HT-29 (cell line): ENCODE measurements at places on chromosomes 2 and 18.

DNA sequence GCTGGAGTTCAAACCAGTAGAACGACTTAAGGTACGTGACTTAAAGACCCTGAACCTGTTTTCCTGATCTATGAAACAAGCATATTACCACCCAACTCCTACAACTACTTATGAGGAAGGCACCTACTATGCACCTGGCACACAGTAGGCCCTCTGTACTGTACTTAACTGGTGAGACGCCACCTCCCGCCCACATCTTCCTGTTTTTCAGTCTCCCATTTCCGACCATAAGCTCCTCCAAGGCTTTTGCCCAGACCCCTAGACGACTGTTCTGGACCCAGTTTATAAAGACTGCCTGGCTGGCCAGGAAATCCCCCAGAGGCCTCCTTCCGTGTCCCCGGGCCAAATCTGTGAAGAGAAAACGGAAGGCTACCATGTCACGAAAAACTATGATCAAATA is 1.5 kb downstream of the GALNT14 start:
- no peak for DNase-seq

GRCh38 chr18:59646228-59646962 is 50.8 kb downstream of the CCBE1 start:
- no peak for DNase-seq

DNA sequence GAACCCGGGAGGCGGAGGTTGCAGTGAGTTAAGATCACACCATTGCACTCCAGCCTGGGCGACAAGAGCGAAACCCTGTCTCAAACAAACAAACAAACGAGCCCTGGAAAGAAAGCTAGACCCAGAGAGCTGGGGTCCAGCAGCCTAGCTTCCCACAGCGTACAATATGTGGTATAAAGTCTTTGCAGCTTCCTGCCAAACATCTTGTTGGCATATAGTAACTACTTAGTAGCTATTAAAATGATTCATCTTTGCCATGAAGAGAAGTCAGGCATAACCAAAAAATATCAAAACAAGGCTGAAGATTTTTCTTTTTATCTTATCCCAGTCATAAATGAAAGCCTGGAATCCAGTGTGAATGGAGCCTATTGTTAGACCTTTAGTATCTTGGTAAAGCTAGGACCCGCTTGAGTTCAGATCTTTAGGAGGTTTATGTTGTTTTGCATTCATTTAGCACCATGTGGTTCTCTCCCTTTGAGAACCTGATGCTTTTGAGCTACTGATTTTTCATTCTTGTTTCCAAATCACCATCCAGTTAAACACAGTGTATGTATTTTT is 139.7 kb upstream of the NOSTRIN start:
- DNase-seq: no peak

DNA sequence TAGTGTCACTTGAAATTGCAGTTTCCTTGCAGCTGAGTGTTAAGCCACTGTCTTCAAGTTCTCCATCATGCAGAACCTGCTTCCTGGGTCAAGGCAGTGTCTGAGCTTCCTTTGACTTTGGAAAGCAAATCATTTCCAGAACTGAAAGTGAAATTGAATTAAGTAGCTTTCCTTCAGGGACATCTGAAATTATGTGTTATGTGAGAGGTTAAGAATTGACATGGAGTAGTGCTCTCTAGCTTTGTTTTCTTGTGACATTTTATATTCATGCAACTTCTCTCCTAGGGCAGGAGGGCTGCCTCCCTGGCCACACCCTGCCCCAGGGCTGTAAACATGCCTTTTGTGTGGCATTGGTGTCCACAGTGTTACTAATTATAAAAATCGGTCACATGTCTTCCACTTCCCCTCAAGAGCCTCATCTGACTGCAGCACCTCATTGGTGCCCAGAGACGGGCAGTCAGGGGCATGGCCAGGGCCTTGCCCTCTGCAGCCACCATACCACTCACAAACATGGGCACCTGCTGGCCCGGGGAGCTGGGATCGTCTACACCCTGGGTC is 14.4 kb downstream of the RAB12 start:
- no peak for DNase-seq

- no peak for DNase-seq
Observed at GRCh38 chr2:68865108-68865507, 6.1 kb downstream of the BMP10 start.

- no peak for DNase-seq
Observed at GRCh38 chr2:22497789-22498188, 887.2 kb upstream of the KLHL29 start.

GRCh38 chr2:226155093-226155875 is 644.3 kb downstream of the IRS1 start:
- DNase-seq: no peak

GRCh38 chr18:49922228-49922627 is 108.9 kb upstream of the ACAA2 start:
- no peak for DNase-seq

- DNase-seq: peak; percentile 75
Observed at GRCh38 chr2:172783165-172783898, 47.7 kb downstream of the RAPGEF4 start.
